ENCODE measurements at places on chromosomes 6 and 20. TPM values are rescaled to one million over a fixed set of nuclear protein-coding genes. Genes with fewer than 3 reads are reported as not detected.

The MAK gene
- not detected for total RNA-seq

The FLRT3 gene
- total RNA-seq = not detected

The LPA gene
- total RNA-seq = not detected

DNA sequence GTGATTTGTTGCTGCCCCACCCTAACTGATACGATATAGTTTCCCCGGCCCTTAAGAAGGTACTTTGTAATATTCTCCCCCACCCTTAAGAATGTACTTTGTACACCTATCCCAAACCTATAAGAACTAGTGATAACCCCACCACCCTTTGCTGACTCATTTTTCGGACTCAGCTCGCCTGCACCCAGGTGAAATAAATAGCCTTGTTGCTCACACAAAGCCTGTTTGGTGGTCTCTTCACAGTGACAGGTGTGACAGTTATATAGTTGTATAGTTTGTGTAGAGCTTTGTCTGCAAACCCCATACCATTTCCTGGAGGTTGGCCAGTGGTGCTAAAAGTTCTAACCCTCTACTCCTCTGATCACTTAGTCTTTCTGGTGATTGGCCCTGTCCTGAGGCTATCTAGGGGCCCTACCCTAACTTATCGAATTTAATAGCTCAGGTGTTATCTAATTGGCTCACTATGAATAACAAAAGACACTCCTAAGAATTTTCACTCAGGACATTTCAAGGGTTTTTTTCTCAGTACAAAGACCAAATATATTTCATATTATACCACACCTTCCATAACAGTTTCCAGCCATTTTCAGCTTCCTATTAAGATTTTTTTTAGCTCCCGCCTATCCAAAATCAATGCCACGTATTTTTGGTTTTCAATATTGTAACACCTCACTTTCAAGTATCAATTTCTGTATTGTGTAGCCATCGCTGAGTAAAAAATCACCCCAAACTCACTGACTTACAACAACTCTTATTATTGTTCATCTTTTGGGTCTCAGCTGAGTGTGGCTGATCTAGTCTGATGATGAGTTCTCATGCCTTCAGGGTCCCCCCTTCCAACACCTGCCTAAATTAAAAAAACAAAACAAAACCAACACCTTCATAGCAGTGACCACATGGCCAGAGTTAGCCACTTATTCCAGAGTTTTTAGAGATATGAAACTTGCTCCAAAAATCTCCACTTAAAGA is 9.8 kb upstream of the BTN1A1 start:
- peaks cover 24% of the 10 kb centered on the region for H3K27me3 ChIP-seq
- H3K36me3 ChIP-seq = 0 out of 2 replicates have a peak, but pooled peaks cover 4% of the 10 kb centered on the region
- H3K27ac ChIP-seq = no peak overlapping the region
- no peak overlapping the region for H3K4me3 ChIP-seq
- H3K4me1 ChIP-seq = no peaks in the 10 kb centered on the region

DNA sequence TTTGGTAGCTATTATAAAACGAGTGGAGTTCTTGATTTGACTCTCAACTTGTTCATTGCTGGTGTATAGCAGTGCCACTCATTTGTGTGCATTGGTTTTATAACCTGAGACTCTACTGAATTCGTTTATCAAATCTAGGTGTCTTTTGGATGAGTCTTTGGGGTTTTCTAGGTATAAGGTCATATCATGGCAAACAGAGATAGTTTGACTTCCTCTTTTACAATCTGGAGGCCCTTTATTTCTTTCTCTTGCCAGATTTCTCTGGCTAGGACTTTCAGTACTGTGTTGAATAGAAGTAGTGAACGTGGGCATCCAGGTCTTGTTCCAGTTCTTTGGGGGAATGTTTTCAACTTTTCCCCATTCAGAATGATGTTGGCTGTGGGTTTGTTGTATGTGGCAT is 38.8 kb downstream of the SUMO4 start:
- no peaks in the 10 kb centered on the region for H3K36me3 ChIP-seq
- peaks cover 11% of the 10 kb centered on the region for H3K27me3 ChIP-seq
- no peak for DNase-seq
- peaks cover 33% of the 10 kb centered on the region for H3K4me1 ChIP-seq
- H3K4me3 ChIP-seq = no peak overlapping the region

DNA sequence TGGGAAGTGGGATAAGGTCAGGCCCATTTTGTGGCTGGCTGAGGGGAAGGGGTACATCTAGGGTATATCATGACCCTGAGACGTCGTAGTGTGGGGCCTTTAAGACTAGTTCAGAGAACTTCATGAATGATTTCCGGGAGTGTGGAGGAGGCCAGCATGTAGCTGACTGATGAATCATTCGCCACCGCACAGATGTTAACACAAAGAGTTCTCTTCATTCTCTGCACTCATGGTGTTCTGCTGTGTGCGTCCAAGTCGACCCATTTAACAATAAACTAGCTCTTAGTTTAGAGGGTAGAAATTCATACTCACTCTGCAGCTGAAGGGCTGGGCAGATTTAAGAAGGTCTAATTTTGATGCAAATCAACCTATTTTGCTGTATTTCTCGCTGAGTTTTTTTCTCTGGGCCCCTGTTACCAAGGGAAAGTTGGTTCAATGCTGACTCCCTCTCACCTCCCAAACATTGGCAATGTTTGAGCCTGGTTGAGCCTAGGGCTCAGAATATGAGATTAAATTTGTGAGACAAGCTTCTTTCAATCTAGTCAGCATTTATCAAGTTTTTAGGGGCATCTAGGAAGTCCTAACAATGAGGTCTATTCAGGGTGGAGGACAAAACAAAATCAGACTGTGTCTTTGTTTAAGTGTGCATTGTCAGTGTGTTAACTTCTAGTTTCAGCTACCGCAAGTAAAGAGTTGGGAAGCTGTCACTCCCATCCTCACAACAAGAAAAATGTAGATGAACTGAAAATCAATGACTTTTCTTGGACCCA is 106.8 kb upstream of the CBLN4 start:
- no peaks in the 10 kb centered on the region for H3K4me1 ChIP-seq
- H3K4me3 ChIP-seq = no peak overlapping the region
- DNase-seq = no peak
- H3K27me3 ChIP-seq = no peaks in the 10 kb centered on the region
- H3K27ac ChIP-seq = no peak overlapping the region
- no peaks in the 10 kb centered on the region for H3K36me3 ChIP-seq

DNA sequence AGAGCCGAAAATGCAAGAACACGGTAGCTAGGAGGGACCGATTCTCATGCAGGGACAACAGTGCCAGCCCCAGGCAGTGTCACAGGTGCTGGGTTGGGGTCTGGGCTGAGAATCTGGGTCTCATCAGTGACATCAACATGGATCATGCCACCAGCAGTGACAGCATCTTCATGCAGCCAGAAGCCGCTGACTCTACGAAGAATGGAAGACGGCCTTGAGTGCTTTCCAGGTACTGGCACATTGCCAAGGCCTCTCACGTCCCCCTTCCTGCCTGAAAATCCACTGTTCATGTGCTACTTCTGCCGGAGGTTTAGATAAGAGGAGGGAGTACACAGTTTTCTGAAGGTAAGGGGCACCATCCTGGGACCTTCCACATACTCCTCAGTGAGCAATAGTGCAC is 141.1 kb upstream of the FOXQ1 start:
- no peak overlapping the region for H3K27ac ChIP-seq
- H3K36me3 ChIP-seq = no peaks in the 10 kb centered on the region
- H3K4me1 ChIP-seq = no peaks in the 10 kb centered on the region
